ENCODE measurements at places on chromosomes 2 and 18. TPM values are rescaled to one million over a fixed set of nuclear protein-coding genes. Genes with fewer than 3 reads are reported as not detected.
A peak's percentile ranks its signal among the peaks of the same experiment; 100 is the strongest.

CHRNA1 gene
- total RNA-seq, result not detected

PNPT1 gene
- total RNA-seq, result 4.2 TPM

SLC5A7 gene
- total RNA-seq, result not detected

HSPD1 gene
- total RNA-seq, result 110 TPM

DNA sequence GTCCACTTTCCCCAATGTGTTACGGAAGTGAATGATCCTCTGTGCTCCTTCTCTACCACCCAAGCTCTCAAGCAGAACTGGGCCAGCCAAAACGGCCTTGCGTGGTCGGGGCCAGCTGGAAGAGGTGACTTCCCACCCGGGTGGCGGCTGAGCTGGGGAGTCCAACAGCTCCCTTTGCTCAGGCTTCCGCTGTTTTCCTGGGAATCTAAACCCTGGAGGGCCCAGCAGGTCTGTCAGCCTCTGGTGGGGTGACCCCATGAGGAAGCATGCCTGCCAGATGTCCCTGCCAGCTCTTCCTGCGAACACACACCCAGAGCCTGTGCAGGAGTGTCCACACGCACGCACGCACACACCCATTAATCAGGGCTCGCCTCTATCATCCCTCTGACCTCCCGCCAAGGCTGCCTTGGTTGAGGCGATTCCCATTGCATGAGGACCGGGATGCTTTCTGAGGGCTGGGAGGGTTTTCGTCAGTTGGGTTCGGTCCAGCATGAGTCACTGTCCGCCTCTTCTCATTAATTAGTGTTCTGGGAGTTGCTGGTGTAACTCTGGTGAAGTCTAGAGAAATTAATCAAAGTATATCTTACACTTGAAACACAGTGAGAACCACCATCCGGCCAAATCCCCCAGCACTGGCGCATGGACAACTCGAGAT is 90.6 kb downstream of the TWIST2 start:
- H3K4me3 ChIP-seq, result no peak overlapping the region
- H3K27ac ChIP-seq, result no peak overlapping the region
- no peaks in the 10 kb centered on the region for H3K4me1 ChIP-seq
- H3K36me3 ChIP-seq, result no peaks in the 10 kb centered on the region
- H3K27me3 ChIP-seq, result no peaks in the 10 kb centered on the region
- DNase-seq, result peak; percentile 84

GRCh38 chr2:69436596-69436937 is 668 bp downstream of the NFU1 start:
- no peaks in the 10 kb centered on the region for H3K27me3 ChIP-seq
- no peaks in the 10 kb centered on the region for H3K36me3 ChIP-seq
- peak overlapping the region; percentile 94 for H3K27ac ChIP-seq
- peak overlapping the region; percentile 81 for H3K4me3 ChIP-seq
- DNase-seq, result no peak
- peaks cover 14% of the 10 kb centered on the region for H3K4me1 ChIP-seq

DNA sequence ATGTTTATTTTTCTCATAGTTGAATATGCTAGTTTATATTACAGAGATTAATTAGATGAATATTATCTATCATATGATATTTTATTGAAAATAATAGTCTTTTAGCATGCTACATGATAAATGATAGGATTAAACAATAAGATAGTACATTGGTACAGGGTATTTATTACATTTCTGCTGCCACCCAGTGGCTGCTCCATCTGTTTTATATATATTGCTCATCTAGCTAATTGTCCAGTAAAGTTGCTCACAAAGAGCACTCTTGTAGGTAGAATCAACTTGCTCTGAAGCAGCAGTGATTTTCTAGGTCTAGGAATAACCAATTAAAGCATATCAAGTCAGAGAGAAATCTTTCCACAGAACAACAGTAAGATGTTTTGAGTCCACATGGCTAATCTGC is 183.3 kb downstream of the ASXL3 start:
- no peak for DNase-seq
- no peaks in the 10 kb centered on the region for H3K4me1 ChIP-seq
- no peaks in the 10 kb centered on the region for H3K27me3 ChIP-seq
- H3K4me3 ChIP-seq, result no peak overlapping the region
